Adrenal gland (tissue), 19 donors: ENCODE measurements at places on chromosomes 1 and 21. TPM values are rescaled to one million over a fixed set of nuclear protein-coding genes. Genes with fewer than 3 reads are reported as not detected.

The PALMD gene
- 71.6 TPM for total RNA-seq

The OPRD1 gene
- 0.06 TPM for total RNA-seq

The DHRS3 gene
- 9.6 TPM for total RNA-seq

The SGIP1 gene
- total RNA-seq, result 7.1 TPM

DNA sequence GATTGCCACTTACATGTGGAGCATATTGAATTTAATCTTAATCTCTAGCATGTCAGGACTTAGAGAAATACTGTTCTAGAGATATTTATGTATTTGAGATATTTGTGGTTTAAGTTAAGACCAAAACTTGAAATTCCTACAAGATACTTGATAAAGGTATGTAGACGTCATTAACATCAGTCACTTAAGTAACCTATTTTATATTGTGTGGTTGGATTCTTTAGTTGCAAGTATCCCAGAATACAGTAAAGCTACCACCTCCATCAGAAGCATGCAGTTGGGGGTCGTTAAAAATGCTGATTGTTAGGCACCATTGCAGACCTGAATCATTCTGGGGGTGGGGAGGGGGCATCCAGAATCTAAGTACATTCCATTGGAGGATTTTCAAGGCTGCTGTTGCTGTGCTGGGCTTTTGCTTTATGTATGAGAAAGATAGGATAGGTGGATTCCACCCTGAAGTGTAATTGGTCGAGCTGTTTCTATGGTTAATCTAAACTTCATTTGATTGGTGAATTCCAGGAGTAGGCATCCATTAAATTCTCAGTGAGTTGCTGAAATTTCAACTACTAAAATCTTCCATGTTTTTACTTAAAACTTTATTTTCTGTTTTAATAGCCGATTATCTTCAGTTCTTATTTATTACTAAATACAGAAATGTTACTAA, 4.0 kb downstream of the H3-3A start:
- no peaks in the 10 kb centered on the region for H3K36me3 ChIP-seq
- DNase-seq, result no peak
- H3K27me3 ChIP-seq, result no peaks in the 10 kb centered on the region
- peaks cover 58% of the 10 kb centered on the region for H3K4me1 ChIP-seq
- no peak overlapping the region for H3K27ac ChIP-seq
- no peak overlapping the region for H3K4me3 ChIP-seq

DNA sequence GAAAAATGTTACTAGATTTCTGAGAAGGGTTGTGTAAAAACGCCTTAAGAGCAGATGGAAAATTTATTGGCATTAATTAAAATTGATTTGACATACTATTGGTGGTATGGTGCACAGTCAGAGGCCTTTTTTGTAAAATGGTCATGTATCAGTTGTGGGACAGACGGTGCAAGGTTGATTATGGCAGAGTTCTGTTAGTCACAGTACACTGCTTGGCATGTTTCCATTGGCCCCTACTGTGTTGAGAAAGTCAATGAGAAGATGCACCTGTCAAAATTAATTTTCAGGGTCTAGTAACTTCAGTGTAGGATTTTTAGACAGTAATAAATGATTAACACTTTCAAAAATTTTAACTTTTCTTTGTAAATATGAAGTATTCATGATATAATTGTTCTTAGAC, 4.4 kb downstream of the B3GALT2 start:
- no peaks in the 10 kb centered on the region for H3K27me3 ChIP-seq
- DNase-seq, result no peak

- no peak overlapping the region for H3K4me3 ChIP-seq
- peaks cover under 1% of the 10 kb centered on the region for H3K4me1 ChIP-seq
- no peaks in the 10 kb centered on the region for H3K36me3 ChIP-seq
- no peak overlapping the region for H3K27ac ChIP-seq
- no peak for DNase-seq
- no peaks in the 10 kb centered on the region for H3K27me3 ChIP-seq
These were observed 116.0 kb downstream of the CASZ1 start for GRCh38 chr1:10680487-10680886.

GRCh38 chr1:147389532-147390184, 147.2 kb downstream of the CHD1L start:
- H3K4me3 ChIP-seq, result no peak overlapping the region
- no peaks in the 10 kb centered on the region for H3K36me3 ChIP-seq
- DNase-seq, result no peak
- no peak overlapping the region for H3K27ac ChIP-seq
- no peaks in the 10 kb centered on the region for H3K27me3 ChIP-seq

GRCh38 chr1:204562075-204562990, 46.1 kb downstream of the MDM4 start:
- H3K27me3 ChIP-seq, result no peaks in the 10 kb centered on the region
- H3K4me3 ChIP-seq, result no peak overlapping the region
- no peak for DNase-seq
- H3K27ac ChIP-seq, result no peak overlapping the region

DNA sequence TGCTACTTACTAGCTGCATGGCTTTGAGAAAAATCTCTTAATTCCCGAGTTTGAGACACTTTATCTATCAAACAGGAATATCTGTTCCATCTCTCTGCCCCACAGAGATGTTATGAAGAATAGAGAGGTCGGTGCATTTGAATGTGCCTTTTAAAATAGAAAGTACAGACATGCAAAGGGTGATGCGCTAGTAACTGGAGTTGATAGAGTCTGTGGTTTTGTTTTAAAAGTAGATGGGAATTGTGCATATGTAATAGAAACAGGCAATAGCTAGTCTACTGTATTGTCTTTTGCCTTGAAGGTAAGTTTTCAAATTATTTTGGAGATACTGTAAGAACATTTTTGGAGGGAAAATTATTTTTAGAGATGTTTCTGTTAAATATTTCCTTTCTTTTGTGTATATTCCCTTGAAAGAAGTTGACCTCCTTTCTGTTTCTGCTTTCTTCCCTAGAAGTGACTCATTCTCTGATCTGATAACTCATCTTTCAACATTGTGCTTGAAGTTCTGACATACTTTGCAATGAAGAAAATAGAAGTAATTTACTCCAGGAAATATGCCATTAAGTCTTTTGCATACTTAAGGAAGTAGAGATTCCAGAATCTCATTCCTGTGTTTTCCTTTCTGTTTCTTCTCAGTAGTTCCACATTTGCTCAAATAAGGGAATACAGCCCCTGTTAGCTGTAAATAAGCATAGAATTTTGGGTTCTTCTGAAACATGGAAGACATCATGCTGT, 151.6 kb downstream of the SDCCAG8 start:
- no peaks in the 10 kb centered on the region for H3K36me3 ChIP-seq
- H3K4me1 ChIP-seq, result no peaks in the 10 kb centered on the region
- H3K4me3 ChIP-seq, result no peak overlapping the region

DNA sequence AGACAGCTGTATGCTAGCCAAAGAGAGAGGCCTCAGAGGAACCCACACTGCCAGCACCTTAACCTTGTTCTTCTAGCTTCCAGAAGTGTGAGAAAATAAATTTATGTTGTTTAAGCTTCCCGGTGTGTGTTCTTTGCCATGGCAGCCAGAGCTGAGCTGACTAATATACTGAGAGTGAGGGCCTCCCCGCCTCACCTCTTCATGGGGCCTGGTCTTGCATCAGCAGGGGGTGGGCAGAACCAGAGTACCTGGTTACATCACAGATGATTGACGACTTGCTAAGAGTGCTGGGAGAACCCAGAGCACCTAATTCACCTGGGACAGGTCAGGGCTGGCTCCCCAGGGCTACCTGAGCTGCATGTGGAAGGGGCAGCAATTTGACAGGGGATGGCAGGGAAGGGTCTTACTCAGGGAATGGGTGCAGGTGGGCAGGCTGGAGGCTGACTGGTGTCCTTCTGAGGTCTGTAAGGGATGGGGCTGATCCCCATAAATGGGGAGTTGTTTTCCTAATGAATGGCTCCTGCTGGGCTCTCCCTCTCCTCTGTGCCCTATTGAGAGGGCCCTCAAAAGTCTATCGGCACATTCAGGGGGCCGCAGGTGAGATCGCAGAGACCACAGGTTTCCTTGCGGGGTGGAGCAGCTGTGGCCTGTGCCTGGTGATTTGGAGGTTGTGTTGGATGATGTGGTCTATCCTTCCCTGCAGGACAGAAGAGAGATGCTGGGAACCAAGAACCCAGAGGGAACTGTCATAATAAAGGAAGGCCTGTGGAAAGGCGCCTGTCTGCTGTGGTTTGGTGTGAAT, 60.6 kb upstream of the ETV3 start:
- no peaks in the 10 kb centered on the region for H3K4me1 ChIP-seq
- DNase-seq, result no peak
- H3K27ac ChIP-seq, result no peak overlapping the region

DNA sequence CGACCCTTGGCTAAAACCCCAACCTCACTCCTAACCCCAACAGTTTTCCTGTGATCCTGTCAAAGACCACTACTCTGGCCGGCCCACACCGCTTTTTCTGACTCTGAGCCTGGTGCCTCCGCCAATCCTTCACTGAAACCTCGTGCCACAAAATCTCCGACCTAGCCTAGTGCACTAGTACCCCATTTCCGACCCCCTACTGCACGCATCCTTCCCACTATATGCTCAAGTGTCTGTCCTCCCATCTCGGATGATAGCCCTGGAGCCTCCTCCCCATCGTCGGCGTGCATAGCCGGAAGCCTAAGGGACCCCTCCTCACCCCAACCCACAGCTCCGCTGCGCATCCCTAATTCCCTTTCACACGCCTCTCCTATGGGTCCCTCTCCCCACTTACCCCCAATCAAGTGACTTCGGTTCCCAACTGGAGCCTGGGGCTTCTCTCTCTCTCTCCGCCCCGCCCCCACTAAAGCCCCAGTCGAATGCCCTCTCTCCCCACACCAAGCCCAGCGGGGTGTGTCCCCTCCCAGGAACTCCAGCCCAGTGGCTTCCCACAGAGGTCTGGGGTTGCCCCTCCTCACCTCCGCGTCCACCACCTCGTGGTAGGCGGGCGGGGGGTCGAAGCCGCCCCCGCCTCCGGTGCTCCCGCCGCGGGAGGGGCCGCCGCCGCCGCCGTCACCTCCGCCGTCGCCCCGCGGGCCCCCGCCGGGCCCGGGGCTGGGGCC, 791 bp downstream of the USP24 start:
- peak; percentile 47 for DNase-seq
- peaks cover 45% of the 10 kb centered on the region for H3K4me1 ChIP-seq
- H3K4me3 ChIP-seq, result no peak overlapping the region
- no peaks in the 10 kb centered on the region for H3K27me3 ChIP-seq
- no peaks in the 10 kb centered on the region for H3K36me3 ChIP-seq

DNA sequence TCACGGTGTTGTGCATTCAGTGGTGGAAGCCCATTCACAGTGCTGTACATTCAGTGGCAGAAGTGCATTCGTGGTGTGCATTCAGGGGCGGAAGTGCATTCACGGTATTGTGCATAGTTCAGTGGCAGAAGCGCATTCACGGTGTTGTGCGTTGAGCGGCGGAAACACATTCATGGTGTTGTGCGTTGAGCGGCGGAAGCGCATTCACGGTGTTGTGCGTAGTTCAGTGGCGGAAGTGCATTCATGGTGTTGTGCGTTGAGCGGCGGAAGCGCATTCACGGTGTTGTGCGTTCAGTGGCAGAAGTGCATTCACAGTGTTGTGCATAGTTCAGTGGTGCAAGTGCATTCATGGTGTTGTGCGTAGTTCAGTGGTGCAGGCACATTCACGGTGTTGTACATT, 60.6 kb downstream of the PCNT start:
- no peaks in the 10 kb centered on the region for H3K4me1 ChIP-seq
- no peaks in the 10 kb centered on the region for H3K36me3 ChIP-seq
- no peaks in the 10 kb centered on the region for H3K27me3 ChIP-seq
- no peak overlapping the region for H3K4me3 ChIP-seq
- DNase-seq, result no peak
- no peak overlapping the region for H3K27ac ChIP-seq

DNA sequence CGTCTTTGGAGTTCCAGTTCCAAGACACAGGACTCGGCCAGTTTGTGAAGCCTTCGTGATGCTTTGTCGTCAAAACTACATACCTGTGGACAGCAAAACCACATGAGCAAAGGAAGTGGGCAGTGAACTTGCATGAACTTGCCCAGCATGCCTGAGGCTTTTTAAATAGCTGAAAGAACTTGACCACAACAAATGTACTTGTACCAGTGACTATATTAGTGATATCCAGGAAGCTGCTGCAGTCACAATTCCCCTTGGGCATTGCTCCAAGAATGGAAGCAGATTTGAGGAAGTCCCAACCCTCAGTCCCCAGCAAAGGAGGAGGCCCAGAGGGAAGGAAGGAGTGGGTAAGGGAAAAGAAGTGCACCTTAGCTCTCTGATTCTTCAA, 2.6 kb downstream of the FUCA1 start:
- no peaks in the 10 kb centered on the region for H3K27me3 ChIP-seq
- peaks cover 8% of the 10 kb centered on the region for H3K4me1 ChIP-seq
- DNase-seq, result peak; percentile 59
- H3K4me3 ChIP-seq, result no peak overlapping the region
- peaks cover 32% of the 10 kb centered on the region for H3K36me3 ChIP-seq
- no peak overlapping the region for H3K27ac ChIP-seq
